ENCODE measurements at places on chromosomes 12 and 14. TPM values are rescaled to one million over a fixed set of nuclear protein-coding genes. Genes with fewer than 3 reads are reported as not detected.

- H3K36me3 ChIP-seq = no peaks in the 10 kb centered on the region
- no peak for DNase-seq
- no peak overlapping the region for H3K4me3 ChIP-seq
- peaks cover 22% of the 10 kb centered on the region for H3K4me1 ChIP-seq
- peak overlapping the region; percentile 44 for H3K27ac ChIP-seq
These were observed 100.2 kb downstream of the SRGAP1 start for GRCh38 chr12:63944586-63945228.

- H3K36me3 ChIP-seq = no peaks in the 10 kb centered on the region
- no peaks in the 10 kb centered on the region for H3K27me3 ChIP-seq
- no peak overlapping the region for H3K4me3 ChIP-seq
- no peak for DNase-seq
- no peak overlapping the region for H3K27ac ChIP-seq
- no peaks in the 10 kb centered on the region for H3K4me1 ChIP-seq
These were observed 22.7 kb upstream of the LTA4H start for GRCh38 chr12:96057986-96058553.

The KRT74 gene
- not detected for total RNA-seq

The SLC17A8 gene
- not detected for total RNA-seq

GRCh38 chr12:68620519-68621471 is 10.1 kb downstream of the RAP1B start:
- no peaks in the 10 kb centered on the region for H3K27me3 ChIP-seq
- no peak overlapping the region for H3K4me3 ChIP-seq
- H3K4me1 ChIP-seq = peaks cover 72% of the 10 kb centered on the region
- no peak for DNase-seq

The SPX gene
- total RNA-seq = 1.5 TPM

DNA sequence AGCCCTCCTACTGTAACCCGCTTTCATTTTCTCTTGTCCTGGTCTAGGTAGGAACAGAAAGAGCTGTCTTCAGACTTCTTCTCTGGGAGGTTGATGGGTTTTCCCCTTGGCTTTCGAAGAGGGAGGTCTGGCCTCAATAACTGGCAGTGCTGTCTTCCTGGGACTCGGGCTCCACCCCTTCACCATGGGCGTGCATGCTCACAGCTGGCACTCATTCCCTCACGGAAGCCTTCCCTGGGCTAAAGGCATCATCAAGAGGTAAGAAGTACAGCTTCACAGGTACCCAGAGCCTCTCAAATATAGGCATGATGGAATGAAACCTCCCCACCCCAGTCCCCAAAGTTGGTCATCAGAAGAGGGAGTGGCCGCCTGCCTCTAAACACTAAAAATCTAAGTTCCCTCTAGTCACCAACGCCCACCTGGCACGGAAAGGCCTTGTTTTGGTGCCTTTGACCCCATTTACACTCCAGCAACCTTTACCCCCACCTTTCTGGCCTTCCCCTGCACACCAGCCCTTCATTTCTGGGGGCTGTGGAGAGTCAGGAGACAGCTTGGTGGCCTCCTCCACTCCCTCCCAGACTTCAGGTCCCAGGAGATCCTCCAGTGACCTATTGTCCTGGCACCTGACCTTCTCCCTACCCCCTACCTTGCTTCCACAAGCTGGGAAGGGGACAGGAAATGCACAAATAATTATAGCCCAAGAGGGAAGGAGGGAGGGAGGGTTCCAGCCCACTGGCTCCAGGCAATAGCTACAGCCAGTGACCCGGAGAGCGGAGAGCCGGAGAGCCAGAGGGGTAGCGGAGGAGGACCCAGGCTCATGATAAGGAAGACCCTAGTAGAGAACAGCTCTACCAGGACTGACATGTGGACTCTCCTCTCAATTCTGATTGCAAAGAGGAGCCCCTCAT is 2.8 kb downstream of the RAPGEF3 start:
- H3K4me1 ChIP-seq = peaks cover 23% of the 10 kb centered on the region
- no peaks in the 10 kb centered on the region for H3K36me3 ChIP-seq
- no peaks in the 10 kb centered on the region for H3K27me3 ChIP-seq
- H3K4me3 ChIP-seq = peak overlapping the region; percentile 9
- no peak overlapping the region for H3K27ac ChIP-seq
